H4 (cell line): ENCODE measurements at places on chromosomes 12 and 14. TPM values are rescaled to one million over a fixed set of nuclear protein-coding genes. Genes with fewer than 3 reads are reported as not detected.

DNA sequence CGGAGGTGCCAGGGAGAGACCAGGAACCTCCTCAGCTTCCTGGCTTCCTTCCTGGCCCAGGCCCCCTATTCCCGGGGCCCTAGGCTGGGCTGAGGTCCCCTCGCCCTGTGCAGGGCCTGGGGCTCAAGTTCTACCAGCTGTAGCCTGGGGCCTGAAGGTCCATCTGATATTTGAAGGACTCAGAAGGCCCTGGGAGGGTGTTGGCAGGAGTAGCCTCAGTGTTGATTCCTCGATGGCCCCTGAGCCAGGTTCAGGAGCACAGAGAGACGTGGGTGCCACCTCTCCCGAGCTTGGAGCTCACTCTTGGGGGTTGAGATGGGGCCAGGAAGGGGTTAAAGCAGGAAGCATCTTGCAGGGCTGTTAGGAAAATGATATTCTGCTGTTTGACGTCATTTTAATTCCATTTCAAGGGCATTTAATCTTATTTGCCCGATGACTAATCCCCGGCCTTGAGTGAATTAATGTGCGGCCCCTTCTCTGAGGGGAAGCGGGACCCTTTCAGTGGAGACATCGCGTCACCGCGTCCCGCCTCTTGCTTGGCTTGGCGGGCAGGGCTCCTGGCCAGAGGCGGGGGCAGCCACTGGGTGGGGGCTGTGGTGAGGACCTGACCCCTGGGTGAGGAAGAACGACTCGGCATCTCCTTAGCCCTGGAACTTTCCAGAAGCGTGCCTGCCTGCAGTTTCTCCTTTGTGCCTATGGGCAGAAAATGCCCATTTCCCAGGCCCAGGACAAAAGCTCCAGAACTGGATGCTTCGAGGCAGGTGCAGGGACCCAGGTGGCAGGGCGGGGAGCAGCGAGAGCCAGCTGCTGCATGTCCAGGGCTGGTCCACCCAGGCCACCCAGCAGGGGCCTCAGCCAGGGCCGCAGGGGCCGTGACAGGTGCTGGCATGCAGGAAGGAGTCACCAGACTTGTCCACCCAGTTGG lies 158.3 kb downstream of the KIF26A start:
- no peak for DNase-seq

DNA sequence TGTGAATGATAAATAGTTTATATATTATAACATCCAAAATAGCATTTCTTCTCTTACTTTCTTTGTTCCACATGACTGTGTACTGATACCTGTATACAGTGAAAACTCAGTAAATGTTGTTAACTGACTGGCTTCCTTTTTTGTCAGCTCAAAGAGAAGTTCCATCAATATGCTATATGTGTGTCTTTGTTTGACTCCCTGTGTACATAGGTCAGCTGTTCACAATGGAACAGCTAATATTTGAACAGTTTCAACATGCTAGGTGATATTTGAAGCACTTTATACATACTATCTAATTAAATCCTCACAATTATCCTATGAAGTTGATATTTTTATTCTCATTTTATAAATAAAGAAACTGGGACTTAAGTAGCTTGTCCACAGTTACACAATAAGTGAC lies 15.3 kb upstream of the KICS2 start:
- DNase-seq = no peak

- DNase-seq = no peak
Measured at GRCh38 chr12:91817517-91817916, 328.1 kb downstream of the BTG1 start.

- no peak for DNase-seq
Measured at GRCh38 chr14:76719666-76720065, 41.6 kb upstream of the VASH1 start.

Gene CD163L1
- total RNA-seq = 27.5 and 47.1 TPM in 2 replicates

Gene RNASE3
- not detected in 2 replicates for total RNA-seq

Gene LTA4H
- 67.7 and 85.7 TPM in 2 replicates for total RNA-seq

Gene SSTR1
- not detected in 2 replicates for total RNA-seq

DNA sequence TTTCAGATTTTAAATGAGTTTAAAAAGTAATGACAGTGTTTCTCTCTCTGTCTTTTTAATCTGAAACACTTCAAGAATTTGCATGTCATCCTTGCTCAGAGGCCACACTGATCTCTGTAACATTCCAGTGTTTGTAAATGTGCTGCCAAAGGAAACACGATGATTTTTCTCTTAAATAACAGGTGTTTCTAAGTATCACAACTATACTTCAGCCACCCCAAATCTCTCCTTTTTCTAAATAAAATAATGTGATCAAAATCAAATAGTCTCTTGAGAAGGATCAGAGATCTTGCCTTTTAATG lies 3.3 kb upstream of the GALC start:
- no peak for DNase-seq

DNA sequence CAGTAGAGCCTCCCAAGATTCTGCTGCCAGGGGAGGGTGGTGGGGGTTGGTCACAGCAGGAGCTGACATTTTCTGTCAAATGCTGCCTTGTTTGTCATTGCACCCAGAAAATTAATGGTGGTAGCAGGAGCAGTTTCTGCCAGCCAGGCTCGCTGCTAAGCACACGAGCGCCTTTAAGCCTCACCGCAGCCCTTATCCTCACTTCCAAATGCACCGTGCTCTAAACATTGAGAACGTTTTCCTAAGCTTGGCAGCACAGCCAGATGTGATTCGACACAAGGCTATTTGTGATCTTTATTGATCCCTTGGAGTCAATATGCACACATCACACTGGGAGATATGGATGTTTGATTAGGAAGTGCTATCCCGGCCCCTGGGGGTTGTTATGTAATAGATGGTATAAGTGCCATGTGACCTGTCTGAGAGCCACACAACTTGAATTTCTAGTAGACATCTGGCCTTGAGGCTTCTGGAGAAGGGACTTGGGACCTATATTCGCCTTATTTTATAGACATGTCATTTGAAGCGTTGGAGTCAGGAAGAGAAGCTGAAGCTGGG lies 31.6 kb upstream of the BEGAIN start:
- no peak for DNase-seq

Gene TGM1
- 0.12 and 0.74 TPM in 2 replicates for total RNA-seq

Gene DLGAP5
- total RNA-seq = 60.1 and 74.7 TPM in 2 replicates

Gene SLC10A1
- total RNA-seq = not detected in 2 replicates

DNA sequence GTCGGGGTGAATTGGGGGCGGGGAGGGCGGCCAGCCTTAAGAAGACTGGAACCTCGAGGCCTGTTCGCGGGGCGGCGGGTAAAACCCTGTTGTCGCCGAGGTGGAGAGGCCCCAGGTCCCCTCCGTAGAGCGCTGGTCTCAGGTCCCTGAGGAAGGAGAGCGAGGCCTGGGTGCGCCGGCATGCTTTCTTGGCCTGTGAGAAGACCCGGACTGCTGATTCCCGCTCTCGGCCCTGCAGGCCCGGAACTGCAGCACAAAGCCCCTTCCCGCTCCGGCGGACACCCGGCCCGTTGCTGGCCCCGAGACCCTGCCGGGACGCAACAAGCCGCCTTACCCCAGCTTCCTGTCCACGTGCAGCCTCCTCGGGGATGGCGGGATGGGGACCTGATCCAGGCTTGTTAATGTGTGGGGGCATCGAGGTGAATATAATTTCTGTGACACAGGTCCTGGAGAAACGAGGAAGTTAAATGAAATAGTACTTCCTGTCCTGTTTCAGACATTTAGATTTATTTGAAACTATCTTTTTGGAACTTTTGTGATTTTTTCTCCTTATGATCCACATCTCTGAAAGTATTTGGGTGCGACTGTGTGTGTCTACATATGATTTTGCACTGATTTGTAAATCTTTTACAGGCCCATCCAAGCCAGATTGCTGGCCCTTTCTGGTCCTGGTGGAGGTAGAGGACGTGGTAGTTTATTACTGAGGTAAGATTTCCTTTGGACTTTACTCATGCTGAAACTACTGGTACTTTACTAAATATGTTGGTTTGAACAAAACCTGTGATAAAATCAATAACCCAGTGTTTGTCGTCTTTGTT lies 600 bp downstream of the PNN start:
- DNase-seq = peak; percentile 6

Gene C14orf132
- 7.4 and 9.4 TPM in 2 replicates for total RNA-seq

- DNase-seq = no peak
Measured at GRCh38 chr12:66210840-66211239, 21.8 kb downstream of the IRAK3 start.

Gene KRT85
- not detected in 2 replicates for total RNA-seq

DNA sequence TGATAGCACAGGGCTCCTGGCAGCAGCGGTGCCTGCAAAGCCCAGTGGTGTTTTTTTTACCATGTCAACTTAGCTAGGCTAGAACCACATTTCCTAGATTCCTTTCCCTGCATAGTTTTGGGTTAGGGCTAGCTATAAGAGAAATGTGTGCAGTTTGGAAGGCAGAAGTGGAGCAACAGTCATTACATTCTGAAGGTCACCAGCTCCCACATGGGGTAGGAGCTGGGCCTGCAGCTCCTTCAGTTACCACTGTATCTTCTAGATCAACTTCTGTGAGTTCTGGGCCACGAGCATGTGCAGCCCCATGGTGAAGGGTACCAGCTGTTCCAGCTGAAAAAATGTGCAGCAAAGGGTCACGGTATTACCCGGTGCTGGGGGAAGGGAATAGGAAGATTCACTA lies 2.3 kb upstream of the SLC25A3 start:
- DNase-seq = no peak

DNA sequence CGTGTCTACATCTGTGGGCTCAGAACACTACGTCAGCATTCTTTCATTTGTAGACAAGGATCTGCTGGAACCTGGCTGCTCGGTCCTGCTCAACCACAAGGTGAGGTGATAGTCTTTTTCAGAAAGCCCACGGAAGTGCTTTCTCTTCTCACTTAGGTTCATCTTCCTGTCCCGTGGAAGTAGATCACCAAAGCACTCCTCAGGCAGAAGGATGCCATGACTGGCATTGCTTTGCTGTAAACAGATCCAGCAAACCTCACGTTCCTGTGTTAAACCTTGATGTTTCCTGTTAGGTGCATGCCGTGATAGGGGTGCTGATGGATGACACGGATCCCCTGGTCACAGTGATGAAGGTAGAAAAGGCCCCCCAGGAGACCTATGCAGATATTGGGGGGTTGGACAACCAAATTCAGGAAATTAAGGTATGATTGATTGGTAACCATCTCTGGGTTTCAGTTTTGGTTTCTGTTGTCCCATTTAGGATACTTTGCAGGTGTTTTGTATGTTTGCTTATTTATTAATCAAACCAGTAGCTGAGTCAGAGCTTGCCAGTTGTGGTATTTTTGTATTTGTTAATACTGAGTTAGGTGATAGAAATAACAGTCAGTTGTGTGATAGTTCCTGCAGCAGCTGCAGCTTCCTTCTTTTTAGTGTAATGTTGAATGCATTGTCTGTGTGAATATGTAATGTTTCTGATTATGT lies 7.5 kb downstream of the PSMC1 start:
- DNase-seq = no peak

Gene KLRG1
- 0.14 and 0.66 TPM in 2 replicates for total RNA-seq

Gene EMP1
- 44.5 and 97.8 TPM in 2 replicates for total RNA-seq
